H1 (cell line): ENCODE measurements at places on chromosomes 2 and 18.
A peak's percentile ranks its signal among the peaks of the same experiment; 100 is the strongest.

DNA sequence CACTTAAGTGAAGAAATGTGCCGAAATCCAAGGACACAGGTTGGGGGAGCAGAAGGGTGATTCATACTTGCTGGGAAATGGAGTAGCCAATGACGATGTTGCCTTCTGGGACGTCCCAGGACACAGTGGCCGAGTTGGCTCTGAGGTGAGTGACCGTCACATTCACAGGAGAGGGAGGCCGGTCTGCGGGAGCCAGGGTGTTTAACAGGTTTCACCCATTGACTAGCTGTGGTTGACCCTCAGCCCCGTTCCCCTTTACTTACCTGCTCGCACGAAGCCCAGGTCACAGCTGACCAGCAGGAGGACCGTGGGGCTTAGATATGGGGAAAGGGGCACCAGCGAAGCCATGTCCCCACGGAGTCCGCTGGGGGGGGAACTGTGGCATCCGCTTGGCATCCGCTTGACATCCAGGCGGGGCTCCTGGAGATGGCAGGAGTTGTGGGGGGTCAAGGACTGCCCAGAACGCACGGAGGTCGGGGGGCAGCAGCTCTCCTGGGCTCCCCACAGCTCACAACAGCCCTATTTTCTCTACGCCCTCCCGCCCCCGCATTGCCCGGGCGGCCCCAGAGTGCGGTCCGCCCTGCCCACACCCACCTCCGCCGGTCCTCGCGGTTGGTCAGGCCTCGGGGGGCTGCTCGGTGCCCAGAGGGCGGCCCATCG lies 586 bp downstream of the FNDC4 start:
- no peak overlapping the region; the same call in 1 of the 2 replicates for H3K27ac ChIP-seq
- no peaks in the 10 kb centered on the region for H3K36me3 ChIP-seq
- H3K4me3 ChIP-seq = peak overlapping the region; percentile 96
- DNase-seq = peak; percentile 64

- no peaks in the 10 kb centered on the region for H3K36me3 ChIP-seq
- no peaks in the 10 kb centered on the region for H3K4me1 ChIP-seq
- no peak overlapping the region for H3K4me3 ChIP-seq
- no peaks in the 10 kb centered on the region for H3K27me3 ChIP-seq
These were observed 29.2 kb downstream of the KCNG2 start for GRCh38 chr18:79826966-79827365.

DNA sequence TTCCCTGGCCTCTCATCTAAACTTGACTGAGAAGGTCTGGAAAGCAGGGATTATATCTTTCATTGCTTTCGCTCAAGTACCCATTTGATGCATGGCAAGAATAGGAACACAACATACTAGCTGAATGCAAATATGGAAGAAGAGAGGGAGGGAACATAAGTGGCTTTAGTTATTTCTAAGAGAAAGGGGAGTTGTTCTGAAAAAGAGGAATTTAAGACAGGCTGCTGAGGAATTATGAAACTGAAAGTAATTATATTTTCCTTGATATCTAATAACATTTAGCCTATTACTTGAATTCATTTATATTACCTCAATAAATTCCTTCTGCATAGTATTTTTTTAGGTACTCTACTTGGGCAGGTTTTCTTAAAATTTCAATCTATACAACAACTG lies 105.8 kb upstream of the TTN start:
- no peak overlapping the region for H3K4me3 ChIP-seq
- H3K4me1 ChIP-seq = no peaks in the 10 kb centered on the region
- no peak overlapping the region for H3K27ac ChIP-seq
- H3K36me3 ChIP-seq = no peaks in the 10 kb centered on the region
- no peak for DNase-seq

- H3K4me1 ChIP-seq = no peaks in the 10 kb centered on the region; the same call in 1 of the 2 replicates
- no peaks in the 10 kb centered on the region for H3K36me3 ChIP-seq
- DNase-seq = no peak
- no peaks in the 10 kb centered on the region for H3K27me3 ChIP-seq
These were observed 69.4 kb upstream of the ARHGAP28 start for GRCh38 chr18:6659963-6660725.

GRCh38 chr18:37309059-37309458 lies 256.5 kb downstream of the CELF4 start:
- H3K4me1 ChIP-seq = no peaks in the 10 kb centered on the region
- no peaks in the 10 kb centered on the region for H3K27me3 ChIP-seq
- no peaks in the 10 kb centered on the region for H3K36me3 ChIP-seq

DNA sequence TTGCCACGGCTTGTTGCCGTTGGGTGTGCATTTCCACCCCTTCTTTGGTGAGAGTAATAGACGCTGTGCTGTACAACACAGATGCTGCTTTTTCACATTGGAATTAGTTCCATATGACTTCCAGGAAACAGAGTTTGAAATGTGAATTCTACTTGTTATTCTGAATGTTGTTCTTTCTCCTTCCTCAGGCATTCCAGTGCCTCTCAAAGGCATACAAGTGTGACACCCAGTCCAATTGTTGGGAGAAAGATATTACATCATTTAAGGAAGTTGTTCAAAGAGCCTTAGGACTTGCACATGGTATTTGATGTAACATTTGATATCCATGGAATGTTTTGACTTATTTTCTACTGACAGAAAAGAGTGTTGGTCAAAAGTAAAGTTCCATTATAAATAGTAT lies 134.4 kb upstream of the LTBP1 start:
- no peaks in the 10 kb centered on the region for H3K36me3 ChIP-seq
- H3K4me1 ChIP-seq = no peaks in the 10 kb centered on the region
- no peak for DNase-seq
- H3K4me3 ChIP-seq = no peak overlapping the region

DNA sequence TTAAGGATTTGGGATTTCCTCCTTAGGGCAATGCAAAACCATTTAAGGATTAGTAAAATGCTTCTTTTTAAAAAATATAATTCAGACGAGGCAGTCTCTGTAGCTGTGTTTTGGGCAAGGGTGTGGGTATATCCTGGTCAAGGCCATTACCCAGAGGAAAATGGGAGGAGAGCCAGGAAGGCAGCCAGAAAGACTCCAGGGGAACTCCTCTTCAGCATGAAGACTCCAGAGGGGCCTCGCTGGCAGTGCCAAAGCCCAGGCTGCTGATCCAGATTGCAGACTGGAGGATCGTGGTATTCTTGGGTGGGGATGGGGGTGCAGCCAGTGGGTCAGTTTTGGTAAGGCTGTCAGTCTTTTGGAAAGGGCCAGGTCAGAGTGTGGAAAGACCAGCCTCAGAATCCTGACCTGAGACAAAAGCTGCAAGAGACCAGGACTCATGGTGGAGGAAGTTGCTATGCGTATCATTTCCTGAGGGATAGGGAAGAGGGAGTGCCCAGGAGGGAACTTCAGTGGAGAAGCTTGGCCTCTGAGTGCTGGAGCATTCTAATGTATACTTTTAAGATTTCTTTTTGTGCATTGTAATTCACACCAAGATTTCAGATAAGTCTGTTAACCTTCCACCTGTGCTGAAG lies 20.9 kb upstream of the RAB11FIP5 start:
- no peaks in the 10 kb centered on the region for H3K27me3 ChIP-seq
- peaks cover 2% of the 10 kb centered on the region; the same call in 1 of the 2 replicates for H3K4me1 ChIP-seq
- DNase-seq = no peak
- H3K4me3 ChIP-seq = no peak overlapping the region

DNA sequence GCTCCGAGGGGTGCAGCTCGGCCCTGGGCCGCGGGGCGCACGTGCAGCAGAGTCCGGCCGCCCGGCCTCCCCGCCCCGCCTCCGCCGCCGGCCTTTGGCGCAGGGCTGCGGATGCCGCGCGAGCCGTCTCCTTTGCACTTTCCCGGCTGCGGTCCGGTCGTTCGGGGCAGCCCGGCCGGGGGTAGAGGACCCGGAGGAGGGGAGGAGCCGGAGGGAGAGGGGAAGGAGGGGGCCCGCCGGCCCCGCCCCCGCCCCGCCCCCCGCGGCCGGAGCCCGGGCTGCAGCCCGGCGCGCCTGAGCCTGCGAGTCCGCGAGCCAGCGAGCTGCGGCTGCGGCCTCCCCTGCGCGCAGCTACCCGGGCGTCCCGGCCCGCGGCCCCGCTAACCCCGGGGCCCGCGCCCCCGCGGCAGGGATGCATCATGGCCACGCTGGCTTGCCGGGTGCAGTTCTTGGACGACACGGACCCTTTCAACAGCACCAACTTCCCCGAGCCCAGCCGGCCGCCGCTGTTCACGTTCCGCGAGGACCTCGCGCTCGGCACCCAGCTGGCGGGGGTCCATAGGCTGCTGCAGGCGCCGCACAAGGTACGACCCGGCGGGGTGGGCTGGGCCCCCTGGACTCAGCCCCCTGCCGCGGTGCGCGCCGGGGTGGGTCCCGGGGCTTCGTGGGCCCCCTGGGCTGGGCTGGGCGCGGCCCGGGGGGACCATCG lies at the start of gene FHOD3:
TSS of gene FHOD3 (plus strand) at position 297 of the 709 bp plus-strand sequence. CDS start at position 420, 123 bp downstream.
- peaks cover 11% of the 10 kb centered on the region for H3K27me3 ChIP-seq
- H3K4me3 ChIP-seq = peak within 1 kb of the TSS; percentile 57
- peak; percentile 86 for DNase-seq
- H3K36me3 ChIP-seq = no peaks in the 10 kb centered on the region
- no peak within 1 kb of the TSS for H3K27ac ChIP-seq
- H3K4me1 ChIP-seq = no peaks in the 10 kb centered on the region; the same call in 1 of the 2 replicates

GRCh38 chr2:218381916-218382366 lies at the start of gene SLC11A1:
TSS of gene SLC11A1 (plus strand) at chr2:218382273. CDS start at chr2:218382369, 96 bp downstream.
- no peak within 1 kb of the TSS for H3K4me3 ChIP-seq
- no peaks in the 10 kb centered on the region for H3K36me3 ChIP-seq
- peaks cover 2% of the 10 kb centered on the region; the same call in 1 of the 2 replicates for H3K4me1 ChIP-seq
- peaks cover 10% of the 10 kb centered on the region for H3K27me3 ChIP-seq

- no peak overlapping the region for H3K27ac ChIP-seq
- peaks cover 4% of the 10 kb centered on the region; the same call in 1 of the 2 replicates for H3K27me3 ChIP-seq
- DNase-seq = no peak
- no peaks in the 10 kb centered on the region for H3K36me3 ChIP-seq
- H3K4me1 ChIP-seq = peaks cover 29% of the 10 kb centered on the region
- no peak overlapping the region for H3K4me3 ChIP-seq
These were observed 69.3 kb downstream of the LBH start for GRCh38 chr2:30300456-30301221.

GRCh38 chr2:172931256-172931894 lies 144.3 kb upstream of the MAP3K20 start:
- no peaks in the 10 kb centered on the region for H3K36me3 ChIP-seq
- H3K27me3 ChIP-seq = no peaks in the 10 kb centered on the region
- DNase-seq = no peak
- H3K27ac ChIP-seq = no peak overlapping the region
- H3K4me1 ChIP-seq = peaks cover 7% of the 10 kb centered on the region; the same call in 1 of the 2 replicates

DNA sequence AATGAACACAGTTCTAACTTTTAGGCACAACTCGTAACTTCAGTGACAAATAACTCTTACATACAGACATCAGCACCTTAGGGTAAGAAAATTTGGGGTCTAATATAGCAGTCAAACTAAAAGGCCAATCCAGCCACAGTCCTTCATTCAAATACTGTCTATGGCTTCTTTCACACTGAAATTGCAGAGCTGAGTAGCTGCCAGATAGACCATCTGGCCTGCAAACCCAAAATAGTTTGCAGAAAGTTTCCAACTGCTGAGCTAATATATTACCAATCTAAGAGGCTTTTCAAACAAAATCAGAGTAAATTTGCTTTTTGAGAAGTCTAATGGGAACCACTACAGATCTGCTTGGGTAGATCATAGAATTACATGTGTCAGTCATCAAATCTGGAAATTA lies 183.4 kb downstream of the GALR1 start:
- no peak for DNase-seq
- no peaks in the 10 kb centered on the region for H3K27me3 ChIP-seq
- no peaks in the 10 kb centered on the region for H3K4me1 ChIP-seq
- no peak overlapping the region for H3K27ac ChIP-seq

GRCh38 chr2:44100351-44100750 lies 68.3 kb upstream of the PPM1B start:
- H3K27ac ChIP-seq = no peak overlapping the region
- no peaks in the 10 kb centered on the region for H3K27me3 ChIP-seq
- H3K4me3 ChIP-seq = no peak overlapping the region

- H3K27me3 ChIP-seq = no peaks in the 10 kb centered on the region
- H3K36me3 ChIP-seq = no peaks in the 10 kb centered on the region
- H3K4me3 ChIP-seq = peak overlapping the region; percentile 94
These were observed 550 bp downstream of the USP34 start for GRCh38 chr2:61470122-61470951.

DNA sequence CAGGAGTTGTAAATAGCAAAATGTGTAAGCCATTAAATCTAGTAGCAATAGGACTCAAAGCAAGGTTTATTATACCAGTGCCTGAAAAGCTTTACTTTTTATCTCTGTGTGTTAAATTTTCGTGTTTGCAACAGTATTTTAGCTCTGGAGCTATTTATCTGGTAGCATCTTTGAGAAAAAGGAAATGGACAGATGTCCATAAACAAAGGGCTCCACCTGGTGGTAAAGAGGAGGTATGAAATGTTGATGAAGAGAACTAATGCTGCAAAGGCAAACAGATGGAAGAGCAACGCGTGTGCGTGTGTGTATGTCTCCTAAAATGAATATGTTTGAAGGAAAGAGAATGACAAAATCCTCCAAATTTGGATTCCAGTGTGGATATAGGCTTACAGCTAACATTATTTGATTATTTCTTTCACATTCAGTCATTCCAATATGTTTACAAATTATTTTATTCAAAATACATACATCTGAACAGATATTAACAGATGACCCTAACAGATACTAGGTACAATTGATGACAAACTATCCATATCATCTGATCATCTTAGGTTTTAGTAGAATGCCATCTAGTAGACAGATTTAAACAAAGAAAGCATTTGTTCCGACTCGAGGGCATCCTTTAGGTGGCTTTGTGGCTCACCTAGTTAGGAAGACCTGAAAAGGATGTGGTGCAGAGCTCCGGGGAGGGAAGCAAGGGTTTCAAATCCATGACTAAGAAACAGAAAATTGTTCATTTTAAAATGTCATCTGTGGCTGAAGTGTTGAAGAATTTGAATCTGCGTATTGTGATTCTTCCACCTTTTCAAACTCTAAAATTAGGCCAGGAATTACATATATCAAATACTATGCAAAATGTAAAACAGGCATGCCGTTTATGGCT lies 383.3 kb downstream of the MTX2 start:
- peaks cover 1% of the 10 kb centered on the region for H3K27me3 ChIP-seq
- 0 out of 2 replicates have a peak, but pooled peaks cover 2% of the 10 kb centered on the region for H3K4me1 ChIP-seq
- no peak for DNase-seq
- H3K27ac ChIP-seq = no peak overlapping the region
- no peaks in the 10 kb centered on the region for H3K36me3 ChIP-seq

DNA sequence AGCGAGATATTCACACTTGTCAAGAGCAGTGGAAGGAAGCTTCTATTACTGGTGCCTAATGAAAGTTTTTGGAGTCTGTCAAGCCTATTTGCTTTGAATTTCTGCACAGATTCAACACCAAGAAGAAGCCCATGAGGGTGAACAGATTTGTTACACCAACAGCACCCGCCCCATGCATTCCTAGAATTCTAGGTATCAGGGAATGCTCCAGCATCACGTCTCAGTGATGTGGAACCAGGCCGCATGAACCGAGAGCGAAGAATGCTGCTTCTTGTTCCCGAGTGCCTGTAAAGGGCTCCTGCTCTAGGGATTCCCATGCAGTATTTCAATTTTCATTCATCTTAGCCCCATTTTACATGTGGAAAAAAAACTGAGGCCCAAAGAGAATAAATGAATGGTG lies 69.7 kb downstream of the KCNF1 start:
- H3K27ac ChIP-seq = no peak overlapping the region
- no peak overlapping the region for H3K4me3 ChIP-seq
- H3K36me3 ChIP-seq = no peaks in the 10 kb centered on the region
- no peak for DNase-seq
- no peaks in the 10 kb centered on the region for H3K27me3 ChIP-seq

GRCh38 chr18:25177631-25178030 lies 174.3 kb downstream of the ZNF521 start:
- DNase-seq = no peak
- H3K36me3 ChIP-seq = no peaks in the 10 kb centered on the region
- H3K4me1 ChIP-seq = peaks cover 7% of the 10 kb centered on the region
- H3K27me3 ChIP-seq = no peaks in the 10 kb centered on the region
- no peak overlapping the region for H3K4me3 ChIP-seq

- H3K27me3 ChIP-seq = no peaks in the 10 kb centered on the region
- H3K4me1 ChIP-seq = no peaks in the 10 kb centered on the region
- H3K36me3 ChIP-seq = no peaks in the 10 kb centered on the region
- H3K27ac ChIP-seq = no peak overlapping the region
These were observed 286.4 kb upstream of the CNTNAP5 start for GRCh38 chr2:123738643-123739042.
